ENCODE measurements at places on chromosomes 16 and 17.
A peak's percentile ranks its signal among the peaks of the same experiment; 100 is the strongest.

DNA sequence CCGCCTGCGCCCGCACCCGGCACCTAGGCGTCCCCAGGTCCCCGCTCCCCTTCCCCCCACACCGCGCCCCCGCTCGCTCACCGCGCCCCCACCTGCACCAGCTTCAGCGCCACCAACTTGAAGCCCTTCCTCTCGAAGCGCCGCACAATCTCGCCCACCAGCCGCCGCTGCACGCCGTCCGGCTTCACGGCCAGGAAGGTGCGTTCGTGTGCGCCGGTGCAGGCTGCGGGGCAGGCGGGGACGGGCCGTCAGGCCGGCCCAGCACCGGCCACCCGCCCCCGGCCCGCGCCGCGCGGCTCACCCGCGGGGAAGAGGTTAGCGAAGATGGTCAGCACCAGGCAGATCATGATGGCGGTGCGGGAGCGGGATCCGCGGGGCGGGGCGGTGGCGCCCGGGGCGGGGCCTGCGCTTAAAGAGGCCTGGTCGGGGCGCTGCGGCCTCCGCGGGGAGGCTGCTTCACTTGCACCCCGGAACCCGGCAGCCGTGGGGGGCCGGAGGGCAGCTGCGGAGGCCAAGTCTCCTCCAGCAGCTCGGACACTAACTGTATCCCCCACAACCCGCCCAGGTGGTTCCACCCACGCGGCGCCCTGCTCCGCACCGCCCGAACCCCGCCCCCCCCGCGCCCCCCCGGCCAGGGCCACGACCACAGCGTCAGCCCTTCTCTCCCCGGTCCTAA lies at the start of gene NME3:
TSS of gene NME3 (minus strand) at position 356 of the 676 bp plus-strand sequence. CDS start at position 347, 9 bp downstream.
- DNase-seq, result no peak

GRCh38 chr17:43864161-43864984 lies 17.4 kb downstream of the CD300LG start:
- no peak for DNase-seq

DNA sequence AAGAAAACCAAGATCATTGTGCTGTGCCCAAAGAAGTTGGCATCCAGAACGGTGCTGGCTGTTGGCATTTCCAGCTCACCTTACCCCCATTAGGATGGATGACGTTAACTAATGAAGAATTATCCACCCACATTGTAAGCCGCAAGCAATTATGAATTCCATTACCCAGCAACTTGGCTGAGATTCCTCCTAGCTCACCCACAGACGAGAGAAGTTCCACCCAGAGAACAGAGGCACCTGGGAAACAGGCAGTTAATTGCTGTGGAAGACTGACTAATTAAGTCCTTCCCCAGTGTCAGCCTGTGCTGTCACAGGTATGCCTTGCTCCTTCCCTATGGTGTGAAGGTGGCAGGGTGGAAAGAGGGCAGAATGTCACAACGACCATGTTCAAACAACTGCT lies 456.2 kb upstream of the CDH5 start:
- DNase-seq, result no peak

- DNase-seq, result no peak
Observed at GRCh38 chr17:70484050-70484449, 314.7 kb downstream of the KCNJ2 start.

GRCh38 chr16:6081320-6081976 lies 983.9 kb upstream of the EEF2KMT start:
- peak; percentile 44 for DNase-seq

DNA sequence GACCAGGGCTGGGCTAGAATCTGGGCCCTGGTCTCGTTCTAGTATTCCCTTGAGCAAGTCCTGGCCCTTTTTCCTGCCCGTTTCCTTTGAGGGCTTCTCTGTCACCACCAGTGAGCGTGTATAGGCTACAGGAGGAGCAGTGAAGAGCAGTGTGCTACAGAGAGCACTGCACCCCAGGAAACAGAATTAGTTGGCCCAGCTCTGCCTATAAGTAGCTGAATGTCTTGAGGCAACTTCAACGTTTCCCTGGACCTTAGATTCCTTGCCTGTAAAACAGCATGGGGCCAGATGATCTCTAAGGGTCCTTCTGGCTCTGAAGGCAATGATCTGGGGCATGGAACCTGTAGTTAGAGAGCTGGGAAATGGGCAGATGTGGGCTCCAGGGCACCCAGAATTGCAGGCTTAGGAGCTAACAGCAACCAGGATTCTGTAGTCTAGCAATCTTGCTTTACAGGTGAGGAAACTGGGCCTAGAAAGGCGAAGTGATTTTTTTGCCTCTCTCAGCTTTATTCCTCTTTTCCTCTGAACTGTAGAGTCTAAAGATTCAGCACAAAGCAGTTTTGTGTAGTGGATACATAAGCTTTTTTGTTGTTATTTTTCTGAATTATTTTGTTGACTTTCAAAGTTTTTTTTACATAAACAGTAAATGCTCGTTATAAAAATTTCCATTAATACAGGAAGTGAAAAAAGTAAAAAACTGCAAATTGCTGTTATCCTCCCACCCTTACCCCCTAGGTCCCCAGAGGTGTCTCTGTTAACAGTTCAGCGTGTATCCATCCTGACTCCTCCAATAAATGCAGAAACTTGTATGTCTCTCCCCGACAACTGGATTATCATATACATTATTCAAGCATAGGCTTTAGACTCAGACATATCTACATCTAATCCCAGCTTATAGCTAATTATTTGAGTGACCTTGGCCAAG lies 1.7 kb upstream of the MYL4 start:
- no peak for DNase-seq

DNA sequence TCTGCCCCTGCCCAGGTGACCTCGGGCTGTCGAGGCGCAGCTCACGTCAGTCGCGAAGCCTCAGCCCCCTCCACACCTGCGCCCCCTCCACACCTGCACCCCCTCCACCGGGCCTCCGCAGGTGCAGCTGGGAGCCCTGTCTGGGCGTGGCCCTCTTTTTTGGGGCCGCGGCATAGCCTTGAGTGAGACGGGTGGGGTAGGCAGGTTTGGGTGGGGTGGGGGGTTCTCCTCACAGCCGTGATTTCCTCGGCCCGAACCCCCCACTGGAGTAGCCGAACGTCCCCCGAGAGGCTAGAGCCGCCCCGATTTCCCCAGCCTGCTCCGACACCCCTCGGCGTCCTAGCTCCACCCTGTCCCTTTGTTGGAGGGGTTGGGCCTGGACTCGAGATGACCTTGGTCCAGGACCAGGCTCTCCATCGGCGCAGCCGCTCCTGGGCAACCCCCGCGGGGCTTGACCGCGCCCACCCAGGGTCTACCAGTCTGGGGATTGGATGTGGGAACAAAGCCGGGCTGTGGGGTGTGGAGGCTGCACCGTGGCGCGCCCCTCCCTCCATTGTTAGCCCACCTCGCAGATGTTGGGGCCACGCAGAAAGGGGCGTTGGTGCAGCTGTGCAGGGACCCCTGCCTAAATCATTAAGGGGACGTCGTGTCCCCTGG lies 626 bp downstream of the TUBB3 start:
- no peak for DNase-seq

DNA sequence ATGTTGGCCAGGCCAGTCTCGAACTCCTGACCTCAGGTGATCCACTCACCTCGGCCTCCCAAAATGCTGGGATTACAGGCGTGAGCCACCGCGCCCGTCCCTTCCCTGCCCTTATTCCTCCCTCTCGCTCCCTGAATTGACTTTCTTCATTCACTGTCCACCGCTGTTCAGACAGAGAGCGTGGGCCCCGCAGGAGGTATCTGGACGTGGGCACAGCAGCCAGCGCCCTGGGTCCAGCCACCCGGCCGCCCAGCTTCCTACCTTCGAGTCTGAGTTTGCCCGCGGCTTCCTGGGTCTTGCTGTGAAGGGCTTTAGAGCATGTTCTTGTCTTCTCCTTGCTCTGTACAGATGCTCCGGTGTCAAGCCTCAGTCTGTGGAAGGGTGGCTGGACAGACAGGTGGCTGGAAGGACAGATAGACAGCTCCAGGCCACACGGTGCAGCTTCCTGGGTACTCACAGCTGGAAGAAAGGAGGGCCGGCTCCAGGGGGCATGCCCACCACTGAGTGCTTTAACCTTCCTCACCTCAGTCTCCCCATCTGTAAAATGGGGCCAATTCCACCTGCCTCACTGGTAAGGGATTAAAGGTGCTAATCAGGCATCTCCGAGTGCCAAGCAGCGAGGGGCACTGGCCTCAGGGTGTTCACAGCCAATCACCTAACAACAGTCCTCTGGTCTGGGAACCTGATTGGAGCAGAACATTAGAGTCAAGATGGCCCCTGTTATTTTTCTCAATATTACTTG lies 13.6 kb downstream of the RHBDF2 start:
- DNase-seq, result no peak

DNA sequence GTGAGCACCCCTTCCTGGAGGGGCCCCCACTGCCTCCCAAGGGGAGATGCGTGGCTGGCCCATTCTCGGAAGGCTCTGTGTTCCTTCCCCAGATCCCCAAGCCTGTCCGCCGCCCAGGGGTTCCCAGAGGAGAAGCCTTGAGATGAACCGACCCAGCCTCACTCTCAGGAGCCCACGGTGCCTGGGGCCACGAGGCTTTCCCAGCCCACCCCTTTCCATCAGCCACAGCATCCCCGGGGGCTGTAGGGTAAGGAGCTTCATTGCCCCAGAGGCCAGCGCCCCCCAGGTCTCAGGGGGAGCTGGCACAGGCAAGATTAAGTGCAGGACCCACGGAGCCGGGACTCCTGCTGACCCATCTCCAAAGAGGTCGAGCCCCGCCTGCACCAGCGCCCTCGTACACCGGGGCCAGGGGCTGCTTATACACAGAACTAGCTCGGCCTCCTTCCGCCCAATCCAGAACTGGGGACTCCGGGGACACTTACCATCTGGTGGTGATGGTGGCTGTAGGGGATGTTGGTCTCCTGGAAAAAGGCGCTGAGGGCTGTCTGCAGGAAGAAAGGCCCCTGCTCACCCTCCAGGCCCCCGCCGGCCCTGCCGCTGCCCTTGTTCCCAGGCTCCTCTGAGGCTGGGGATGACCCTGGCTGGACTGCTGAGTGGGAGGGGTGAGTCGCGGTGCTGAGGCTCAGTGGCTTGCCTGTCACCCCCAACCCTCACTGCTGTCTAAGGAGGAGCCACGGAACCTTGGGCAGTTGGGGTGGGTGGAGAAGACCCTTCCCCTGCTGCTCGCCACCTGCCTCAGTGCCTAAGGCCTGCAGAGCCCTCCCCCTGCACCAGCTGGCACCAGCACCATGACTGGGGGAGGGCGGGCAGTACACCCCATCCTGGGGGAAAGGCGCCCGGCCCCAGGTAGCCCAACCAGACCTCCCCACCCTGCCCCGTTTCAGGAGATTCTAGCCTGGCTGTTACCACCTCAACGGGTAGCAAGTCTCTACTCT lies 4.4 kb downstream of the UBALD1 start:
- no peak for DNase-seq

DNA sequence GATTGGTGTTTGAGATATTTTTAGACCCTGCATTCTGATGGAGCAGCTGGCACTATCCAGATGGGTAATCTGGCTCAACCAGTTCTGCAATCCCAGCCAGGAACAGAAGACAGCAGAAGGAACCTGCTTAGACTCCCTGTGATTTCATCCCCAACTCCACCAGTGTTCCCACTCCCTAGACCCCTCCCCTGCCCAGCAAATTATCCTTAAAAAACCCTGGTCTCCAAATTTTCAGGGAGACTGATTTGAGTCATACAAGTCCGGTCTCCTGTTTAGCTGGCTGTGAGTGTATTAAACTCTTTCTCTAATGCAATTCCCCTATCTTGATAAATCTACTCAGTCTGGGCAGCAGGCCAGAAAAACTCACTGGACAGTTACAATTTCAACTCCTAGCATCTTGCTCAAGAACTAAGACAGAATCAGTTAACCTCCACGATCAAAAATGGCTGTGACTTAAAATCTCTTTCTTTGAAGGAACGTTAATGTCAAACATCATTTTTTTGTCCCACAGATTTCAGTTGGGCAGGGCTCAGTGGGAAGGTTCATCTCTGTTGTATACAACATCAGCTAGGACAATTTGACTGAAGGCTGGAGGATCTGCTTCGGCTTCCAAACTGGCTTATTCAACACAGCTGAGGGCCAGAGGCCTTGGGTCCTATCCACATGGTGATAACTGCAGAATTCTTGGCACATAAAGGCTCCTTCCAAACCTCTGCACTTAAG lies 4.9 kb upstream of the RBL2 start:
- DNase-seq, result peak; percentile 42

DNA sequence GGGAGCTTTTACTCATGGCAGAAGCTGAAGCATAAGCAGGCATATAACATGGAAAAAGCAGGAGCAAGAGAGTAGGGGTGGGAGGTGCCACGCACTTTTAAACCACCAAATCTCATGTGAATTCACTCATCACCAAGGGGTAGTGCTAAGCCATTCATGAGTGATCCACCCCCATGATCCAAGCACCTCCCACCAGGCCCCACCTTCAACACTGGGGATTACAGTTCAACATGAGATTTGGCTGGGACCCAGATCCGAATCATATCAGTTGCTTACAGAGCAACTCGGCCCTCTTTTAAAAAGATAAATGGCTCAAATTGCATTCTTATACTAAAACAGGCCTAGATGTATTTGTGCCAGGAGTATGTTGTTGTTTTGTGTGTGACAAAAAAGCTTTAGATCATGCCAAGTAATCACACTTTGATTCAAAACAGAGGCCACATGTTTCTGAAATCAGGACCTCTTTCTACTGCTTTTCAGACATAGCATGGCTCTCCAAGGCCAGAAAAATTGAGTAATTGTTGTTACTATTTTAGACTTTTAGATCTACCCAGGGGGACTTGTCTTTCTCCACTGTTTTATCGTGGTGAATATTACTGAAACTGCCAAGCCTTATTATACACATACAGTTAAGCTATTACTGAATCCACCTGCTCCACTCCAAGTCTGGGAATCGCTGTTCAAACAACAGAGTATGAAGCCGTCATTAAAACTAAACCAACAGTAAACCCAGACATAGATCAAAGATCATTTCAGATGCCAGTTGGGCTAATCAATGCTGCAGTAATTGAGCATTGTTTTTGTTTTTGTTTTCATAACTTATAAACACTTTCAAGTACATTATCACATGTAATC lies 163.3 kb downstream of the KCNJ2 start:
- DNase-seq, result no peak

DNA sequence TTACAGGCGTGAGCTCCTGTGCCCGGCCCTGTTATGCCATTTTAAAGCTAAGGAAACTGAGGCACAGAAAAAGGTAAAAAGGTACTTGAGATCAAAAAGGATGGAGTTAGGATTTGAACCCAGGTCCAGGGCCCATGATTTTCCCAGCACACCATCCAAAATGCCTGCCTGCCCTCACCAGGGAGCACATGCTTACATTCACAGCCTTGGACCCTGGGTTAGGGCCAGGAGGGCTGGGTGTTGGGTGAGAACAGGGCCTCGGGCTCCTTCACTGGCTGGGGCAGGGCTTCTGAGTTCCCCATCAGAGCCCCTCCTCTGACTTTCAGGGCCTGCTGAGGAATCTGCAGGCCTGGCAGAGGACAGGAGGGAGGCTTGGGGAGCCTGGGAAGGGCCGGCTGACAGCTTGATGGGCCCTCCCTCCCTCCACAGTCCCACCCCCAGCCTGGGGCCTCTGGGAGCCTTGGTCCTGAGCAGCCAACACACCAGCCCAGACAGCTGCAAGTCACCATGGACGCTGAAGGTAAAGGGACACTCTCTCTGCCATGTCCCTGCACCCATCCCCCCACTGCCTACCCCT lies at the start of gene QPRT:
TSS of gene QPRT (plus strand) at position 490 of the 577 bp plus-strand sequence. CDS start at position 508, 18 bp downstream.
- no peak for DNase-seq

- no peak for DNase-seq
Observed at GRCh38 chr16:79104567-79104966, 496.0 kb downstream of the MAF start.

All from NCI-H1694 (cell line).